ENCODE measurements at places on chromosomes 7 and 10.

DNA sequence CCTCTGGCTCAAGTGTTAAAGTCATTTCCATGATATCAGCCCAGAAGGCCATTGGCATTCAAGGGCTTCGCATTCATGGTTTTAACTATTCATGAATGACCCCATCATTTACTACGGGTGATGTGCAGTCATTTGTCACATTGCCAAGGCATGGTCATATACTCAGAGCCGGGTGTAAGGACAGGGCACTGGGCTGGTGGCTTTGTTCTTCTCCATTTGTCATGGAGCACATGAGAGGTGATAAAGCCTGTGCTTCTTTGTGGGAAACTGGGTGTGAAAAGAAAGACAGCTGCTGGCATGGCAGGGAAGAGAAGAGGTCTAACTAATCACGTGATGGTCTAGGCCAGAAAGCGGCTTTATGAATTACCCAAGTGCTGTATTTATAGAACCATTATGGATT, 132.2 kb upstream of the PLXNA4 start:
- no peak for DNase-seq

GRCh38 chr10:14447094-14447839, 116.5 kb upstream of the FRMD4A start:
- no peak for DNase-seq

- no peak for DNase-seq
Observed at GRCh38 chr10:133068111-133069032, 19.4 kb upstream of the ADGRA1 start.

GRCh38 chr10:91220194-91220953, at the start of gene PCGF5:
TSS of gene PCGF5 (plus strand) at chr10:91220663. CDS start at chr10:91222872, 2,209 bp downstream.
- DNase-seq: peak; percentile 51

- DNase-seq: no peak
Observed at GRCh38 chr10:77279207-77279606, 358.4 kb downstream of the KCNMA1 start.

DNA sequence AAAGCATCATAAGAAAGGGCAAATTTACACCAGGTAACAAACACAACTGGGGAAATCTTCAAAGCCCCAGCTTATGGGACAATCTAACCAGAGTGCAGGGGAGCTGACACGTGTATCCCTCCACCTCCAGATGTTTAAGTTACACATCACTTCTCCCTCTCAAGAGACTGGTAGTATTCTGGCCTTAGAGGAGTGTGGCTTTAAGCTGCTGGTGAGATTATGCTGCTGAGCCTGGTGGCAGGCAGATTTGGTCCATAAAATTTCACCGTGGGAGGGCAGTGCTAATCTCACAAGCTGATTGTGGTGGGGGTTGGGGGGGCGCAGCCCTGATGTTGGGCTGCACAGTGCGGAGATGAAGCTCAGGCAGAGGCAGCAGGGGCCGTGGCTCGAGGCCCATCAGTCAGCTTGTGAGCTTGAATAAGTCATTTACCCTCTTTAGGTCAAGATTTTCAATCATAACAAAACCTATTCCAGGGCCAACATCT, 431.0 kb upstream of the GALNT17 start:
- no peak for DNase-seq

GRCh38 chr7:157032128-157032527, 21.7 kb upstream of the MNX1 start:
- no peak for DNase-seq

DNA sequence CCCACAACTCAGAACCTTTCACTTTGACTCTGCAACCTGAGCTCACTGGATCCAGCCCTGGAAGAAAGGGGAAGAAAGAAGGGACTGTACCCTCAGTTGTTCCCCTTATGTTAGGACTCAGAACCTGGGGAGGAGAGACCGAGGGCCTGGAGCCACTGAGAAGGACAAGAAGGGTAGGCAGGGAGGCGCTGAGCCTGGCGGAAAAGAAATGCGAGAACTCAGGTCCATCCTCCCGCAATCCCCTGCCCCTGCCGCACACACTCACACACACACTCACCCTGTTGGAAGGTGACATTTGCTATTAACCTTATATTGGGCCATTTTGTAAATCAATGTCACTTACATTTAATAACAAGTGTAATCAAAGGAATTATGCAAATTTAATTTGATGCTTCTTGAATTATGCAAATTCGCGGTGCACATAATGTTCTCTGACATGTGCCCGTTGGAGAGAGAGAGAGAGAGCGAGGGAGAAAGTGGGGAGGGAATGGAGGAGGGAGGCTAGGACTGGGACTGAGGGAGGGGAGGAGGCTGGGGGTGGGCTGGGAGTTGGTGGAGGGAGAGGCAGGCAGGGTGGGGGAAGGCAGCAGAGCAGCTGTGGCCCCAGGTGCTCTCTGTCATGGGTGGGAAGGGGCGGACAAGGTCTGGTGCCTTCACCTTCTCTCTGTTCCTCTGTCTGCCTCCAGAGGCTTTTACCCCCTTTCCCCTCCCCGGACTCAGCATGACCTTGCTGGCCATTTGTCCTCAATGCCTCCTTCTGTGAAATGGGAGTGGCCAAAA, 99.6 kb upstream of the PAX2 start:
- no peak for DNase-seq

DNA sequence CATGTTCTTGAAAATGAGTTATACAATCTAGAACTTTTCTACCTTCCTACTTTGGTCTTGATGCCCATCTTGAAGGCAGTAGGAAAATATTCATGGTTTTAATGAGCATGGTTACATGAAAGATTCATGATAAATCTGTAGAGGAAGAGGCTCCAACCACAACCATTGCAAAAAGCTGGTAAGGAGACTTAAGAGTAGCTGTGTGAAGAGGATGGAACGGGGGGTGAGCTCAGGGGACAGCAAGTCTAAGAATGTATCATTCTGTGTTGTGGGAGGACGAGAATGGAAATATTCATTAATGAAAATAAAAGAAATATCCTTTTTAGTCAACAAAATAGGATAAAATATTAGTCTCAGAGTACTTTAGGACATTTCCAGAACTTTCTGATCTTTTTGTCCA, 81.1 kb downstream of the BMPER start:
- DNase-seq: no peak

- no peak for DNase-seq
Observed at GRCh38 chr10:71237843-71238623, 25.7 kb downstream of the UNC5B start.

DNA sequence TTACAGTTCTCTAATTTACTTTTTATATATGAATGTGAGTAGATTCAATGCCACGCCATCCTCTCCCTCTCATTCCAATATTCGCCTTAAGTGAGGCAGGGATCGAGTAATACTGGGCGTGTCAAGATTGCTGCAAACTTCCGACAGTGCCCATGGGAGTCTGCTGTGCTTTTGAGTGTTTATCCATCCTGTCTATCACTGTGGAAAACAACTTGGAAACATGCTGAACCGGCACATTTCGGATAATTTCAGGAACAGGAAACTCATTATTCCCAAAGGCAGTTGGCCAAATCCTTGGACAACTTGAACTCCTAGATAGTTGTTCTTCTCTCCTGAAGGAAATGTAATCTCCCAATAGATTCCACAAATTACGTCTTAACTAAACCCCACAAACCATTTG, 28.5 kb downstream of the PIP4K2A start:
- no peak for DNase-seq

GRCh38 chr10:15188603-15189002, 20.1 kb upstream of the NMT2 start:
- no peak for DNase-seq

- DNase-seq: no peak
Observed at GRCh38 chr7:44625526-44626471, 19.4 kb downstream of the OGDH start.

- DNase-seq: no peak
Observed at GRCh38 chr7:143492799-143493739, 15.4 kb downstream of the TAS2R41 start.

- no peak for DNase-seq
Observed at GRCh38 chr7:8085420-8085819, 116.8 kb downstream of the GLCCI1 start.

GRCh38 chr10:31509989-31510388, 191.0 kb downstream of the ZEB1 start:
- no peak for DNase-seq

GRCh38 chr7:139889186-139889871, 60.3 kb downstream of the TBXAS1 start:
- DNase-seq: no peak

DNA sequence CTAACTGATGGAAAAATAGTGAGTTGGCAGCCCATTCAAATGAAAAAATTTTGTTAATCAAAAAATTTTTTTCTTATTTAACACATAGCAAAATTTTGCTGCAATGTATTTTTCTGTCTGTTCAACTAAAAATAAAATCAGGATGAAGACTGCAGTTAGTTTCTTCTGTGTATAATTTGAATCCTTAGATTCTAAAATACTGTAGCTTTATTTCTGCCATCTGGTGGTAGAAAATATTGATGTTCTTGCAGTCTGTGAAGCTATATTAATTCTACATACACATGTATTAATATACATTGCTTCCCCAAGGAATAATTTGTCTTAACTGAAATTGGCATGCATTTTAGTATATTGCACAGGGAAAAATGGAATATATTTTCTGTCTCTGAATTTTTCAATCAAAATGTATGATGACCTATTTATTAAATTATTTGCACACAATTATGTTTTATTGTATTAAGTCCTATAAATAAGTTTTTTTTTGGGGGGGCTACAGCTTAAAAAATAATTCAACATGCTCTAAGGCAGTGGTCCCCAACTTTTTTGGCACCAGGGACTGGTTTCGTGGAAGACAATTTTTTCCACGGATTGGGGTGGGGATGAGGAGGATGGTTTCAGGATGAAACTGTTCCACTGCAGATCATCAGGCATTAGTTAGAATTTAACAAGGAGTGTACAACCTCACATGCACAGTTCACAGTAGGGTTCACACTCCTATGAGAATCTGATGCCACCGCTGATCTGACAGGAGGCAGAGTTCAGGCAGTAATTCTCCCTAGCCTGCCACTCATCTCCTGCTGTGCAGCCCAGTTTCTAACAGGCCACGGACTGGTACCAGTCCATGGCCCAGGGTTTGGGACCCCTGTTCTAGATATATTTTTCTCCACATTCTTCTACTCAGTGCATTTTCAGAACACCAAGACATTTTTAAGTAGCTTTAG, 119.4 kb downstream of the GNAT3 start:
- no peak for DNase-seq

GRCh38 chr10:103968441-103969391, 1.8 kb downstream of the SLK start:
- no peak for DNase-seq

- no peak for DNase-seq
Observed at GRCh38 chr10:1465993-1466764, 271.1 kb downstream of the ADARB2 start.

DNA sequence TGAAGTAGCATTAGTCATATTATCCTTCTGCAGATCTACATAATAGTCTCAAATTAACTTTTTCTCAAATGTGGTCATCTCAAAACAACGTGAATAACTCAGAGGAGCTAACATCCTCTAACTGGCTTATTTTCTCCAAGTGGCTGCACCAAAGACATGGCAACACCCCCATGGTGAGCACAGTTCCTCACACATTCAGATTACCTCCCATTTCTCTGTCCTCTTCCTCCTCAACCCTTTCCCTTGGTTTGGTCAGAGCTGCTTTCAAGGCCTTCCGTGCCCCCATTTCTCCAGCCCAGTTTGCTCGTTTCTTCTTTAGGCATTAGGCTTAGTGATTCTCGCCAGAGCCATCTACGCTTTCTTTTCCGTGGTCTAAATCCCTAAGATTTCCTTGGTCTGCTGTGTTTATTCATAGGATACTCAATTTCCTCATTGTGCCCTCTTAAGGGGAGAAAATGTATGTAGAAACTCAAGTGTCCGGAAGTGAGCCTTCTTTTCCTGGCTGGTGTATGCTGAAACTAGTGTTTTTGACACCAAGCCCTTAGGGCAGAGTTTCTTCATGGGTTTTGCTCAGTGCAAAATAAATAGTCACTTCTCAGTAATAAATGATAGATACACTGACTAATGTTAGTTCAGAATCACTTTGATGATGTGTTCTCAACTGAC, 2.6 kb downstream of the MET start:
- no peak for DNase-seq

DNA sequence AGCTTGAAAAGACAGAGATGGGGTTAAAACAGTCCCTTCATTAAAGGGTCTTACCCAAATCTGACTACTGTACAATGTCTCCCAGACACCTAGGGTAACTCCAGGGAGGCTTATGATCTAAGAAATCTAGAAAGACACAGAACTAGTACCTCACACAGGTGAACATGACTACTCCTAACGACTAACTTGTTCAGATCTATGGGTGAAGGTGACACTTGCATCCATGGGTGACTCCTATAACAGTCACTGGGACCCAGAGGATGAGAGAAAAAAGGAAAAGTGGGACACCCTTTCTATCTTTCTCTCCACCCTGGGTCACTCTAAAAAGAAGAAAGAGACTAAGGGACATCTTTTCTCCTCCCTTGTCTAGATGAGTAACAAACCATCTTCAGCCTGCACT, 19.2 kb downstream of the AKR1C8 start:
- no peak for DNase-seq

GRCh38 chr7:24653316-24654085, 80.2 kb downstream of the PALS2 start:
- peak; percentile 3 for DNase-seq

GRCh38 chr7:29130096-29130495, 16.2 kb downstream of the CPVL start:
- DNase-seq: no peak

DNA sequence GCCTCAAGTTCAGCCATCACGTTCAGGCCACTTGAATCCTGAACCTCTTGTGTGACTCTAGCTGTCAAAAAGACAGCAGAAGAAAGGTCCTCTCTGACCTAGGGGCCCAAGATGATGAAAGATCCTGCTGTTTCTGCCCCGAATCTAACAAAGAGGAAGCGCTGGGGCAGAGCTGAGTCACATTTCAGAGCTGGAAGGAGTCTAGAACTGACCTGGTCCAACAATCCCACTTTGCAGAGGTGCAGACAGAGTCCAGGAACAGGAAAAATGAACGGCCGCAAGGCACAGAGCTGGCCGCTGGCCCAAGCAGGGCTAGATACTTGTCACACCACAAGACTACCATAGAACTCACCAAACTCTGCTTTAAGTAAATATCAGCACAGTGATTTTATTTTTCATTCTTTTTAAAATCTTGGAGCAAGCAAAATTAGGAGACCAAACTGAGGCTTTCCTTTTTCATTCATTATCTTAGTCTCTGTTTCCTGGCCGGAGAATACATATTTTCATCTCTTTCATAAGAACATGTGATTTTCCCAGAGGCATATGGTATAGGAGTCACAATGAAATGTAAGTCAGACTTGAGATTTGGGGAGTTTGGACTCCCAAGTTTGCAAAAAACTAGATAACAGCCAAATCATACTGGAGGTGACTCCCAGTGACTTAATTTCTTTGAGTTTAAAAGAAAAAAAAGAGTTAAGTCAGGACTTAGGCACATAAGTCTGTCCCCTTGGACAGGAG, 52.8 kb downstream of the CHST15 start:
- DNase-seq: no peak

- no peak for DNase-seq
Observed at GRCh38 chr7:111887734-111888133, 318.5 kb downstream of the DOCK4 start.

DNA sequence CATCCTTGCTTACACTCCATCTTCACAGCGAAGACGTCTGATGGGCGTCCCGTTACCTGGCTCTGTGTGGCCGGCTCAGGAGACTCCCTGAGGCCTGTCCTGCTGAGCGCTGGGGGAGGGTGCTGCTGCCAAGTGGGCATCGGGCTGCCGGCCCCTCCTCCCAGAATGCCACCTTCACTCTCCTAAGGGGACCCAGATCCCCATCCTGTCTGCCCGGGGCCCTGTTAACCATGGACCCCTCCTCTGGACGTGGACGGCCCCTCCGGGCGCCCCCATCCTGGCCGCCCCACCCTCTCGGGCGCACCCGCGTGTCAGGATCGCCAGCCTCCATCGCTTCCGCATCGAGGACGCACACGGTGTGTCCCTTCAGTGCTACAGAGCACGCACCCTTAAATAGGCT, 7.3 kb upstream of the FOXL3 start:
- DNase-seq: no peak
